ENCODE measurements at places on chromosomes 7 and 10. TPM values are rescaled to one million over a fixed set of nuclear protein-coding genes. Genes with fewer than 3 reads are reported as not detected.

Gene ACTL6B
- total RNA-seq = not detected

Gene TRRAP
- total RNA-seq = 25.3 TPM

Gene STK32C
- total RNA-seq = 10.3 TPM

Gene SH2D4B
- total RNA-seq = not detected

Gene PLXNA4
- 3.6 TPM for total RNA-seq

Gene CALML3
- total RNA-seq = not detected

Gene OR2A1
- under 0.01 TPM for total RNA-seq

Gene C7orf33
- not detected for total RNA-seq
